ENCODE measurements at places on chromosomes 11 and 22.

- DNase-seq, result no peak
These were observed 115.8 kb upstream of the FGF3 start for GRCh38 chr11:69934861-69935494.

DNA sequence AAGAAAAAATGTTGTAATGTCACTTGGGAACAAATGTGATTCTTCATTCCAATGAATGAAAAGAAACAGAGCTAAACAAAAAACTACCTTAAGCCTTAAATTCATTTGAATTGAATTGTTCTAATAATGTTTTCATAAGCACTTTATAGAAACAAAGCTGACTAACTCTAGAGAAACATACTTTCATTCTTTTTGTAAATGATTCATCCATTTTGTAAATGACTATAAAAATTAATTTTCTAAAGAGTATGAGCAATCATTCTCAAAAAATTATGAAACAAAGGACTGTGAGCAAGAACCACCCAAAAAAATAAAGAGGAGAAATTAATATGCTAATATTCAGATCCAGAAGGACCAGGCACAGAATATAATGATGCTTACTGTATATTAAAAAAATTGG, 986.5 kb upstream of the CHORDC1 start:
- no peak for DNase-seq

GRCh38 chr11:45662665-45663485, 2.5 kb downstream of the CHST1 start:
- no peak for DNase-seq

DNA sequence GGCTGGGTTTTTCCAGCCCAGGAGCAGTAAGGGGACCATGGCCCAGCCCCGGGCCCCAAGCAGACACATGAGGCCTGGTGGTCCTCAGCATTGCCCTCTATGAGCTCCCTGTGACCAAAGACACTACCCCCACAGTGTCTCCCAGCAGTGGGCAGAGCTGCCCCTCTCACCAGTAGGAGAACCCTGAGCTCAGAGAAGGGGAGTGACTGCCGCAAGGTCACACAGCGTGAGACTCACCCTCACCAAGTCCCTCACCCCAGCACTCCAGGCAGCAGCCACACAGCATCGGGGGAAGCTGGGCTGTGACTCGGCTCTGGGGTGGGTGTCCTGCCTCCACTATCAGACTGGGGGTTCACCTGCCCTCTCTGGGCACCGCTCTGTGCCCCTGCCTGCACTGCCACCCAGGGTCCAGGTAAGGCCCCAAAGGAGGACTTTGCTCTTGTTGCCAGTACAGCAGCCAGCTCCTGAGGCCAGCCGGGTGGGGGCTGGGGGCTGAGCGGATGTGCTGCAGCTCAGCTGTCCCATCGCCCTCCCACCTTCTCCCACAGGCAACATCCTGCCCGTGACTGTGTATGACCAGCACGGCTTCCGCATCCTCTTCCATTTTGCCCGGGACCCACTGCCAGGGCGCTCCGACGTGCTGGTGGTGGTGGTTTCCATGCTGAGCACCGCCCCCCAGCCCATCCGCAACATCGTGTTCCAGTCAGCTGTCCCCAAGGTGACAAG, 7.9 kb upstream of the SH3BP1 start:
- DNase-seq, result no peak

GRCh38 chr11:113240790-113241635, 73.4 kb upstream of the TTC12 start:
- DNase-seq, result no peak

- DNase-seq, result no peak
These were observed 21.6 kb upstream of the FCHSD2 start for GRCh38 chr11:73163638-73164174.

DNA sequence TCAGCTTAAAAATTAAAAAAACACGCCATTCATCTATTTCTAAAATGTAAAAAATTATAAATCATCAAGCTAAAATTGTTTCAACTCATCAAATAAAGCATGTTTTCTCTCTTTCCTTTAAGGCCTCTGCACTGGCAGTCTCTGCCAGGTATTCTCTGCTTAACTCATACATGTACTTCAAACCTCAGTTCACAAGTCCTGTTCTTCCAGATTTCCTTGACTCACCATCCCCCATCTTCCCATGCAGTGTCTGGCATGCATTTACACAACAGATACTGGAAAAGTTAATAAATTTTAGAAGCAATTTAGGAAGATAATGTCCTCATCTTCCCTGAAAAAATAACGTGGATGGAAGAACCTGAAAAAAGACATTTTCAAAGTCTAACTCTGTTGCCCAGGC, 32.5 kb downstream of the CSTF3 start:
- DNase-seq, result no peak

DNA sequence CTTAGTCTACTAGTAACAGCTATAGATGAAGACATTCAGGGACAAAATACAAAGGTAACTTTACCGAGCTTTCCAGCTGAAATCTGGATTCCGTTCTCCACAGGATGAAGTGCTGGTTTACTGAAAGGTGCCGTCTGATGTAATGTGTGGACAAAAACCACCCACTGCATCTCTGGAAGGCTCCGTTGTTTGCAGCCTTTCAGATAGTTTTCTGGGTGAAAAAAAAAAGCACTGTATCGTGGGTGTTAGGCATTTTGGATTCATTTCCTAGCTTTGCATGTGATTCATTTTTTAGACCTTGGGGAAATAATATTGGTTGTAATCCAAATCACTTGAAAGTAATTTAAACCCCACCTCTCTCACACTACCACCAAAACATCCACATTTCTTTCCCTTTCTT, 10.4 kb downstream of the JAM3 start:
- DNase-seq, result no peak

DNA sequence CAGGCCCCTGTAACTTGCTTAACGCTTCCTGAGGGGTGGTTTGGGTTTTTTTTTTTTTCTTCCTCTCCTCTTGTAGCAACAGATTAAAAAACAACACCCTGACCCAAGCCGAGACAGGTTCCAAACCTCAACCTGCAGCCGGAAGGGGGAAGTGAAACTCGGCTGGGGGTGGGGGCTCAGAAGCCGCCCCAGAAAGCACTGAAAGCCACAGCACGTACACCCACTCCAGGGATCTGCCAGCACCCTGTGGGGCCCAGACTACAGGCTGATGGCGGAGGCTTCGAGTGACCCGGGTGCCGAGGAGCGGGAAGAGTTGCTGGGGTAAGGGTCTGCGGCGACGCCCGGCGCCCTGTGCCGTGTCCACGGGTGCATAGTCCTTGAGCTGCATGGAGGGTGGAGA, at the start of gene LSP1:
Gene LSP1 (plus strand): TSS at position 208 of the 400 bp plus-strand sequence. CDS start 61 bp downstream, at position 269.
- peak; percentile 74 for DNase-seq

- DNase-seq, result no peak
These were observed 65.8 kb upstream of the MS4A8 start for GRCh38 chr11:60633645-60634044.

- no peak for DNase-seq
These were observed 87.5 kb upstream of the RCN1 start for GRCh38 chr11:32003335-32003734.

GRCh38 chr11:111835665-111836064, 35.7 kb downstream of the ALG9 start:
- no peak for DNase-seq

GRCh38 chr11:63492441-63492840, 1.5 kb upstream of the PLAAT5 start:
- DNase-seq, result no peak

DNA sequence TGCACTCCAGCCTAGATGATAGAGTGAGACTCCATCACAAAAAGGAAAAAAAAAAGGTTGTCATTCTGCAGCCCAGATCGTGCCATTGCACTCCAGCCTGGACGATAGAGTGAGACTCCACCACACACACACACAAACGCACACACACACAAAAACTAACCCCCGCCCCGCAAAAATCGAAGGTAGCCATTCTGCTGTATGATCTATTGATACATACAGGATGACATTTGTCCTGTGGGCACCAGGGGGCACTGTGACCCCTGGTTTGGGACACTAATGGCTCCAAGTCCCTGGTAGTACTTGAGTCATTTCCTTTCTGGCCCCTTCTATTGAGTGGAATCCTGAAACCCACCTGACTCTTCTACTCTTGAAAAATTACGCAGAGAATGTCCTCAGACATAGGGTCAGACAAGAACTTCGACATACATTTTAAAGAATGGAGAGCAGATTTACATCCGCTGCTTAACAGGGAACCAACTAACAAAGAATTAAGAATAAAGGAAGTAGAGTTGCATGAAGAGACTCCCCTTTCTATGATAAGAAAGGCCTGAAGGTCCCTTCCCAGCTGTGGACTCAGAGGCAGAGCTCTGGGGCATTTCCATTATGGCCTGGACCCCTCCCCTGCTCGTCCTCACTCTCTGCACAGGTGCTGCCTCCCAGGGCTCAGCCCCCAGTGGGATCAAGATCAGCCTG, 35.0 kb upstream of the PRAME start:
- peak; percentile 31 for DNase-seq

- no peak for DNase-seq
These were observed 5.8 kb upstream of the RCOR2 start for GRCh38 chr11:63922673-63923192.

DNA sequence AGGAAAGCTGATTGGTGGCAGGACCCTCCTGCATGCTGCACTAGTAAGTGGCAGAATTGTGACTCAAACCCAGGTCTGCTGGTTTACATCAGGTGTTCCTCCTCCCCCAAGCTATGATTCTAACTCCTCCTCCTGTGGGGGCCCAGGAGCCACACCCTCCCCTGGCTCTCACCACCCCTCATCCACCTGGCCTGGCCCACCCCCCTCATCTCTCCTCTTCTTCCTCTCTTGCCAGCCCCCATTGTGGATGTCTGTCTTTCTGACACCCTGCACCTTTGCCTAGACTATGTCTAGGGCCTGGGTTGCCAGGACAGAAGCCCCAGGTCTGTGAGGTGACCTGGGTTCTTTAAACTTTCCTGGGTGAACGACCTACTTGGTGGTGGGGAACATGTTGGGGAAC, 59.9 kb downstream of the GRIK4 start:
- DNase-seq, result no peak

DNA sequence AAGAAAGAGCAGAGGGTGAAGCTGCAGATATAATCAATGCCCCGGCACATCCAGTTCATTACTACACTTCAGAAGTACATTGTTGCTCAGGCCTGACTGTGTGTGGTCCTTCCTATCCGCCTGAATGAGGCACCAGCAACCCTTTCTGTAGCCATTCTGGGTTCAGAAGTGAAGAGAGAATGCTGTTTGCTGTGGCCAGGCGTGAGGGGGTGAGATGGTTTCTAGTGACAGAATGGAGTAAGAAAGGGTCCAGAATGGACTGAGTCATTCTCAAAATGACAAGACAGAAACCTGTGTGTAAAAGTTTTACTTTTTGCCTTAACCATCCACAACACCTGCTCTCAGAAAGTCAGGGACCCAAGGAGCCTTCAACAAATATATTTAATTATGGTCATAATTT, 334.8 kb downstream of the GUCY1A2 start:
- DNase-seq, result no peak

- peak; percentile 36 for DNase-seq
These were observed 30.7 kb downstream of the TOM1 start for GRCh38 chr22:35330258-35330861.

DNA sequence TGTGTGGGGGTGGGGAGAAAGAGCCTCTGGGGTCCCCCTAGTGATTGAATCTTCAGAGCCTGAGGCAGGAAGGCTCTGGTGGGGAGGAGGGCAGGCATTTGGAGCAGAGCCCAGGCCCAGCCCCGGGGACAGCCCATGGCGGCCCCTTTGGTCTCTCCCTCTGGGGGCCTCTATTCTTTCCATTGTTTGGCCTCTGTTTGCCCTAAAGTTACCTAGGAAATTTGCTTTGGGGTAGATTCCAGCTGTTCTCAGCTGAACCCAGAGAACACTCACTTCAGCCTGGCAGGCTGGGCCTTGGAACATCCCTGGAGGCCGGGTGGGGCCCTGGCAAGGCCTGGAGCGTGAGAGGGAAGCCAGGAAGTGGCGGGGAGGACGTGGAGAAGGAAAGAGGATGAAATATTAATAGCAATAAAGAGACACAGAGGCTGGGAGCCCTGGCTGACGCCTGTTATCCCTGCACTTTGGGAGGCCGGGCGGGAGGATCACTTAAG, 22.9 kb upstream of the A4GALT start:
- DNase-seq, result no peak

DNA sequence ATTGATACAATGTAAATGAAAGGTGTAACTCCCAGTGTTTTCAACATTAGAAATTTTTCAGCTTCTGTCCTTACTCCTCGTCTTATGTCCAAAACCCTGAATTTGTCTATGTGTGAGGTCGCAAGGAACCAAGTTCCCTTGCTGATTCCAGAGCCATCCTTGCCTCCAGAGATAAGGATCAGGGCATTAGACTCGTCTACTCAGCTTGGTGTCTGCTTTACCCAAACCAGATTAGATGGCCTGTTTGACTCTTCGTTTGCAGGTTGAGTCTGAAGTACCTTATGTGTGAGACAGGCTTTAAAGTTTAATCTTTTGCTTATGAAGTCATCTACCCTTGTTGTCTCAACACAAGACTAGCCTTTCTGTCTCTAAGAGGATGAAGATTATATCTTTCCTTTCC, 55.6 kb downstream of the SPECC1L start:
- no peak for DNase-seq
